ENCODE measurements at places on chromosomes 3 and 15.

DNA sequence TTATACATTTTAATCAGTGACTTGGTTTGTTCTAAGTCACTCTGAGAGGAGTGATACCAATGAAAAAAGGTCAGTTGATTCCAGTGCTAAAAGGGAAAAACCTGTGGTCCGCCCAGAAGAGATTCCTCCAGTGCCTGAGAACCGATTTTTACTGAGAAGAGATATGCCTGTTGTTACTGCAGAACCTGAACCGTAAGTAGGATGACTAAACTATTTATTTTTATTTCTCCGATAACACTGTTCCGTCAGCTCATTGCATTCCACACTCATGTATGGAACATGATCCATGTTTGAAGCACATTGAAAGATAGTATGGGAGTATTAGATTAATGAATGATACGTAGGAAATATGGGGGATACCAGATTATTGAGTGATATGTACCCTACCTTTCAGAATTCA is 20.0 kb upstream of the ZBTB47 start:
- no peak for DNase-seq

GRCh38 chr15:101171954-101172353 is 79.9 kb downstream of the CHSY1 start:
- DNase-seq = no peak

- no peak for DNase-seq
Observed at GRCh38 chr3:57530071-57530608, 14.0 kb downstream of the DNAH12 start.

DNA sequence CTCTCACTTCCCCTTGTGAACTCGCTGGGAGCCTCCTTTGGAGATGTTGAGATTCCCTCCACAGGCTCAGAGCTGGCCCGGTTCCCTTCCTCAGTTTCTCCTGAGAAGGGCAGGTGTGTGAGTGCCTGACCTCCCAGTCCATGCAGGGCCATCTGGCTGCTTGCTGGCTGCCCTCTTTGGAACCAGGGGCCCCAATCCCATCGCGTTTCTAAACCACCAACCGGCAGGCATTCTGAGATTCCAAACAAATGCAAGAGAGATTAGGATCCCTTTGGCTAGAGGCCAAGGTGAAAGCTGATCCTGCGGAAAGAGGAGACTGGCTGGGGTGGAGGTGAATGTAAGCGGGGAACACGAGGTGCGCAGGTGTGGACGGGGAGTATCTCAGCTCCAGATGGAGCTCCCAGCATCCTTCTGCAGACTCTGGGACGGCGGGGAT is 2.9 kb upstream of the PRRT3 start:
- no peak for DNase-seq

DNA sequence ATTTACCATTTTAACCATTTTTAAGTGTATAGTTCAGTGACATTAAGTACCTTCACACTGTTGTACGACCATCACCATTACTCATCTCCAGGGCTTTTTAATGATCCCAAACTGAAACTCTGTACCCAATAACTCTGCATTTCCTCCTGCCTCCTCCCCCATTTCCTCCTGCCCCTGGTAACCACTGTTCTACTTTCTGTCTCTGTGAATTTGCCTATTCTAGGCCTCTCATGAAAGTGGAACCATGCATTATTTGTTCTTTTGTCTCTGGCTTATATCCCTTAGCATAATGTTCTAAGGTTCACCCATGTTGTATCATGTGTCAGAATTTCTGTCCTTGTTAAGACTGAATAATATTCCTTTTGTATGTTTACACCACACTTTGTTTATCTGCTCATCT is 154.2 kb downstream of the MECOM start:
- no peak for DNase-seq

- no peak for DNase-seq
Observed at GRCh38 chr3:189744235-189744634, 113.0 kb downstream of the TP63 start.
